ENCODE measurements at places on chromosomes 3 and 15.

GRCh38 chr3:55634345-55634744, 147.2 kb upstream of the WNT5A start:
- DNase-seq = no peak

DNA sequence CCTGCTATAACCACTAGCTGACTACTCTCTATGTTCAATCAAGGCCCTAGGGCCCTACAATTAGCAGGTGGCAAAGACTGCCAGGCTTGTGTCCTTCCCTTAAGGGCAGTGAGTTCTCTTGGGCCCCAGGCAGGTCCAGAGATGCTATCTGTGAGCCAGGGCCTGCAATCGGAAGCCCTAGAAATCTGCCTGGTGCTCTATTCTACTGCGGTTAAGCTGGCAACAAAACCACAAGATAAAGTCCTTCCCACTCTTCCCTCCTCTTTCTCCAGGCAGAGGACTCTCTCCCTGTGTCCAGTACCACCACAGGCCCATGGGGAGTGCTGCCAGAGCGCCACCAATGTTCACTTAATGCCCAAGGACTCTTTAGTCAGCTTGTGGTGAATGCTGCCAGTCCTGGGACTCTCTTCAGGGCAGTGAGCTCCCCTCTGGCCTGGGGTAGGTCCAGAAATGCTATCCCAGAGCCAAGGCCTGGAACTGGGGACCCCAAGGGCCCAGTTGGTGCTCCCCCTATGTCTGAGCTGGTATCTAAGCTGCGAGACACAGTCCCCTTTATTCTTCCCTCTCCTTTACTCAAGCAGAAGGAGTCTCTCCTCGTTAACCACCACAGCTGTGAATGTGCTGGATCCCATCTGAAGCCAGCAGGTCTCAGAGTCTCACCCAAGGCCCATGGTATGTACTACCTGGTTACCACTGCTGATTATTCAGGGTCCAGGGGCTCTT, 34.7 kb downstream of the XXYLT1 start:
- no peak for DNase-seq

- no peak for DNase-seq
These were observed 14.3 kb upstream of the SPRED1 start for GRCh38 chr15:38238311-38238710.

GRCh38 chr3:7766530-7766929, 735.1 kb upstream of the LMCD1 start:
- no peak for DNase-seq

DNA sequence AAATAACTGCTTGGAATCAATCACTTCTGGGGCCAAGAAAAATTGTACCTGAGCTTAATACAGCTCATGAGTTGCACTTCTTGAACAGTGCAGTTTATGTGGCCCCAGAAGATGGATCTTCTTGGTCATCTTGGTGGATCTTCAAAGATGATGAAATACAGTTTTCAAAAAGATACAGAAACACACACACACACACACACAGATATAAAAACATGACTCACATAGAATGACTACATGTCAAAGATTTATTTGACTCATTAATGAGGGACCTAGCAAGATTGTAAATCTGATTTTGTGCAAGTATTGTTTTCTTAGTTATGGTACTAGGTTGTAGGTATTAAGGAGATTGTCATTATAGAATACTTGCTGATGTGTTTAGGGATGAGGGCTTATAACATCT, 32.6 kb downstream of the PDCD6IP start:
- DNase-seq = peak; percentile 67

- no peak for DNase-seq
These were observed 629.2 kb upstream of the NAALADL2 start for GRCh38 chr3:174229916-174230315.

DNA sequence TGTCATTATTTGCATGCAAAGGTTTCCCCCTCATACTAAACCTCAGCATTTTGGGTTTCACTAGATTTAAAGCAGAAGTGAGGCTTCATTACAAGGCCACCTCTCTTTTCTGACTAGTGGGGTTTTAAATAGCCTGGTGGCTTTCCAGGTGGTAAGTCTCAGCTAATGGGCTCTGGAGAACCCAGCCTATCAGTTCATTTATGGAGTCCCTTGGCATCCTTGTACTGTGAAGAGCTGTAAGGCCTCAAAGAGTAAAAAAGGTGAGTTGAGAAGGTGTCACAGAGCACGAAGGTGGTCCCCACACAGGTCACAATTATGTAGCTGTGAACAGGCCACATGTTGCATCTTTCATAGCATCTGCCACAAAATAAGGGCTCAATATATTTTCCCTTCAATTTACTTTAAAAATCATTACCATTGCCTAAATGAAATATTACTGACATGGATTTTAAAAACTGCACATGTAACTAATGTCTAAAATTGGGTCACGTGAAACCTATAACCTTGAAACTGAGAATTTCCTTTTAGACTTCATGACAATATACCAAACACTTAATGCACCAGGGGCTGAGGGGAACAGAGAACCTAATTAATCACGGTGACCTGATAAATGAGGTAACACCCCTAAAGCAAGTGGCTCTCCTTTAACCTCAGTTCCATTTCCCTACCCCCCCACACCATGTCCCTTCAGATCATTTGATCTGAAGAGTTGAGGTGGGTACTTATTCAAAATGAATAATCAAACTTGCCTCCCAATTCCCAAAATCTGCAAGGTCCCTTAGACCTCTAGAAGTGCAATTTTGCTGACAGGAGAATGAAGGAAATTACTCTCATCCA, 1.3 kb downstream of the NGLY1 start:
- no peak for DNase-seq

GRCh38 chr3:76646921-76647562, 392.9 kb upstream of the ROBO2 start:
- no peak for DNase-seq

DNA sequence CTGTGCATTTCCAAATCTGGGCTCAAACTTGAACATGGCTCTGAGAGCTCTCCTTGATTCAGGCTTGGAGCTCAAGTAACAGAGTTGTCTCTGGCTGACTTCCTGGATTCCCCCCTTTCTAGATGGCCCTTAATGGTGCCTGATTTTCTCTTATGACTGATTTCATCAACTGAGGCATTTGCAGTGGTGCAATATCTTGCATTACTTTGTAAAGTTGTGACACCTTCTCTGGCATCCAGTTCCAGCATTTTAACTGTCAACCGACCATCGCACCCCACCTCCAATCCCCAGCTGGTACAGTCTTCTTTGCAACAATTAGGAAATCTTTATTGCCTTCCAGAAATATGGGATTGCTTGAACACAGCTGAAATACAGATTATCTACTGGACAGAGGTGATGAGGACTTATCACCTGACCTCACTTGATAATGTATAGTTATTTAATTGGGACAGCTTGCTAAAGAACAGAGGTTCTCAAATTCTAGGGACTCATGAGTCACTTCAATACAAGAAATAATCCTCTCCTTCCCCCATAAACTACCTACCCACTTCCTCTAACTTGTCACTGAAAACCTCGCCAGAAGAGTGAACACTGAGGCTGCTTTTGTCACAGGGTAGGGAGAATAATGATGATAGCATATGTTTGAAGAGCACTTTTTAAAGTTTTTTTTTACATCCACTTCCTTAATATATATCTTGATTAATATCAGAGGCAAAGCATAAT, 41.8 kb downstream of the FILIP1L start:
- DNase-seq = peak; percentile 55

DNA sequence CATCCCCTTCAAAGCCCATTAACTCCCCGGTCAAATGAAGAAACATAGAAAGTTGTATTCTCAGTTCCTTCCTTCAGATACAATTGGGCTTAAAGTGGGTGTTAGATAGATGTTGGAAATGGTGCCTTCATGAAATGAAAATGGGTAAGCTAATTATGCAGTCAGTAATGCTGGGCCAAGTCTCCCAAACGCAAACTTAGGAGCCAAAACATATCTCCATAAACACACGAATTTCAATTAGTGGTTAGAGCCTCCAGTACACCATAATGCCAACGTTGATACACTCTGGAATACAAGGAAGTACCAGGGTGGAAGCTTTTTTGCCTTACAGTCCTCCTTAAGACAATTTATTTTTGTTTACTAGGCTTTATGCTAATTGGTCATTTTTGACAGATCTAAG, 1059.0 kb downstream of the TUSC7 start:
- no peak for DNase-seq

DNA sequence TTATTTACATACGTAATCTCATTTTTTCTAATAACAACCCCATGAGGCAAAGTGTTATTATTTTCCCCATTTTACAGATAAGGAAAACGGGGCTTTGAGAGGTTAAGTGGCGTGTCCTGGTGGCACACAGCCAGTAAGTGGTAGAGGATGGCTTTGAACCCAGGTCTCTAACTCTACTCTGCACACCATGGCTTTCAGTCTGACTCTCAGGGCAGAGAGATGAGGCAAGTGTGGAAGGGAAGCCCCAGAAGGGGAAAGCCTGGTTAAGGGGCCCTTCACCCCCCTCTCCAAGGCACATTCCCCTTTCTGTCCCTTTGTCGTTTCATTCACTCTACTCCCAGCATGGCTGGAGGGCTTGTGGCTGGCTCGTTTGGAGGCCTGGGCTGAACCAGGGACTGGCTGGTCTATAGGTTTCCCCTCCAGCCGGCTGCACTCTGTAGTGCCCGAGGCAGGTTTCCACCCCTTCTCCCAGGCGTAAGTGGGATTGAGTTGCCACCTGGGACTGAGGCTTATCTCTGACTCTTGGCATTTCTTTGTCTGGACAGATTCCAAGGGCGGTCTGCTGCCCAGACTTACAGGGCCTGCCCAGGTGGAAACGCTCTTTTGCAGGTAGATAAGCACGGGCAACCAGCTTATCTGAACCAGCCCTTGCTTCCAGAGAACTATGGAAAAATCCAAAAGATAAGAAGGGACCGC, 12.1 kb downstream of the SEMA4B start:
- no peak for DNase-seq

GRCh38 chr15:66046326-66046725, 177.0 kb downstream of the RAB11A start:
- DNase-seq = no peak

DNA sequence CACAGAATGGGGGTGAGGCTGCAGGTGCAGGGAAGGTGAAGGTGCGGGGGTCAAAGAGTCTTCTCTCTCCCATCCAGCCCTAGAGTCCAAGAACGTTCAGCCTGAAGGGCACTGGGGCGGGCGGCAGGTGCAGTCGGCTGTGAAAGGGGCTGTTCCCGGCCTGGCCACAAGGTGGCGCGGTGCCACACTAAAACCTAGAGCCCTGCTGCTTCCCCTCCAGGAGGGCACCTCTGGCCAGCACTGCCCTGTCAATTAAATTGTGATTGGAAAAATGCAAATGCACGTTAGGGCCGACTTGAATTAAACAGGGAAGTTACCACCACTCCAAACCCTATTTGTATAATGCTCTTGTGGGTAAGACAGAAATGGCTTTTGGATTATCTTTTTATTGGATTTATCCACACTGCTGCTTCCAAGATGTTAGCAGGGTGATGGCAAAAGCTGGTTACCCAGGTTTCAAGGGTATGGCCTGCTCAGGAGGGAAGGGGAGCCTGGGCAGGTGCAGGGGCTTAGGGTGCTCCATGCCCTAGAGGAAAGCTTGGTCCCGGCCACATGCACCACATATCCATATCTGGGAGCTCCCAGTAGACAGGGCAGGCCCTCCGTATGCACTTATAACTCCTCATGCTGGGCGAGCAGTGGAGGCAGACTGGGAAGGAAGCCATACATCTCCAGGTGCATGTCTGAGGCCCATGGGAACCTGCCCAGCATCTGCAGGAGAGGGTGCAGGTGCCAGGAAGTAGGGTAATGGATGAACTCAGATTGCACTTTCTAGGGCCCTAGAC, 119.8 kb downstream of the ADCY5 start:
- peak; percentile 43 for DNase-seq

- DNase-seq = no peak
These were observed 755 bp upstream of the TMEM108 start for GRCh38 chr3:133037436-133037835.

DNA sequence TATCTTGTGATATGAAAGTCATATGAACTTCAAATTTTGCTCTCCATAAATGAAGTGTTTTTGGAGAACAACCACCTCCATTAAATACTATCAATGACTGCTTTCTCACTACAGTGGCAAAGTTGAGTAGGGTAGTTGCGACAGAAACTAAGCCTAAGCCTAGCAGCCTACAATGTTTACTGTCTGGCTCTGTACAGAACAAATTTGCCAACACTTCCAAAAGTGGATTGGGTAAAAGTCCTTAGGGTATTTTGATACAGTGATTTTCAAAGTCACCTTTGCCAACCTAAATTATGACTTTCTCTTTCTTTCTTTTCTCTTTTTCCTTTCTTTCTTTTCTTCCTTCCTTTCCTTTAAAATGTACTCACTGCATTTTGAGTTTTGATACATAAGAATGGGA, 142.6 kb downstream of the PLCL2 start:
- DNase-seq = no peak

DNA sequence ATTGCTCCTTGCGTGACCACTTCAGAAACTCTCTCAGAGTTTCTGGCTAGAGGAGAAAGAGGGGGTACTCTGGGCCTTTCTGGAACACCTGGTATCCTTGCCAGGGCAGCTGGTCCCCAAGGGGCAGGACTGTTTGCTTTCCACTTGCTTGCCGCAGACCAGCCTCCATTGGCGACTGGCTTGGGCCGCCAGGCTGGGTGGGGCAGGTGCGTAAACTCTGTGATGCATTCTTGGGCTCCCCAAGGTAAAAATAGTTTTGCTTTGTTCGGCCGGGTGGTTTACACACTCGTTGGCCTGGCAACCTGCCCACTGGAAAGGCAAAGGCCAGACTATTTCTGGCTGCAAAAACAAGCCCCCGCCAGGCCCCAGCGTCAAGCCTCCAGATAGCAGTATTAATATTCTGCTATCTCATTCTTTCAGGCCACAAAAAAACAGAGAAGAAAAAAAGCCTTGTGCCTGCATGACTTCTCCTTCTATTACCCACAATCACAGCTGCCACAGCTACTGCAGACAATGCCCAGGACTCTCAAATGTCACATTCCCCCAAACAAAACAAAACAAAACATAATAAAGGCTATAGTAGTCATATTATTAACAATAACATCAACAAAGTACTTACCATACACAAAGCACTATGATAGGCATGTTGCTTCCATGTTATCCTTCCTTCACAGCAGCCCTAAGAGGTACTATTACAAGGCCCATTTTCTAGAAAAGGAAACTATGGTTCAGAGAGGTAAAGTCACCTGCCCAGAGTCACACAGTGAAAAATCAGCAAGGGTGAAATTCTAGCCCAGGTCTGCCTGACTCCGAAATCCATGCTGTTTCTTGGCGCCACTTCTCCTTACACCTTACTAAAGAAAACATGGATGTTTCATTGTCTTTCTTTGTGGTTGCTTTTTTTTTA, 14.0 kb upstream of the SSUH2 start:
- no peak for DNase-seq

GRCh38 chr3:101643861-101644613, 32.9 kb downstream of the ZBTB11 start:
- peak; percentile 77 for DNase-seq

DNA sequence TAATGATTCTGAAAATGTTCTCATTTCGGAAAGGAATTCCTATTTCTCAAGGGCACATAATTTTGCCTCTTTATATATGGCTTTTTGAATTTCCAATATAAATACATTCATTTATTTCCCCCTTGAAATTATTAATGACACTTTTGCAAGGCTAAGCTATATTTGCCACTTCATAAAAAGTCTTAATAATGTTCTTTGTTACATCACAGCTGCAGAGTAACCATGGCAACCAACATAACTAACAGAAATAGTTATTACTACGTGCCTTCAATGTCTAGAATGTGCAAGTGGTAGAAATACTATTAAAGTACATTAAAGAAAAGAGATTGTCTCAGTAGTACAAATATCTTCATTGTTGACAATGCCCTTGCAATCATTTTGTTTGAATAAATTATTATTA, 471.8 kb downstream of the C3orf38 start:
- DNase-seq = no peak

GRCh38 chr3:28125342-28125741, 116.1 kb upstream of the CMC1 start:
- no peak for DNase-seq

All from HCEC 1CT (cell line).